ENCODE measurements at places on chromosomes 3 and 15.

DNA sequence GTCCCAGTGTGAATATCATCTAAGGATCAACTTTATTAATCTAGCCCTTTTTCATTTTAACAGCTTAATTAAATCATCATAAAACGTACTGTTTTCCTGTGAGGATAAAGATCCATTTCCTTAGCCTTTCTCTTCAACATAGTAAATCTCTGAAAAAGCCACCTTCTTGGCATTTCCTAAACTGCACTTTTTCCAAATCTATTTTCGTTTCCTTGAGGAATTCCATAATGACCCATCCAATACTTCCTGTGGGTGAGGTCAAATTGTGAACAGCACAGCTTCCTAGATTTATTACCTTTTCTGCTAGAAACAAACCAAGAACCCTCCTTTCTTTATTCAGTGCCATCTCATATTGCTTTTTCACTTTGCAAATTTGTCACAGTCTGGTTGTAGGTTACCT lies 129.4 kb upstream of the CNTN4 start:
- DNase-seq, result no peak

DNA sequence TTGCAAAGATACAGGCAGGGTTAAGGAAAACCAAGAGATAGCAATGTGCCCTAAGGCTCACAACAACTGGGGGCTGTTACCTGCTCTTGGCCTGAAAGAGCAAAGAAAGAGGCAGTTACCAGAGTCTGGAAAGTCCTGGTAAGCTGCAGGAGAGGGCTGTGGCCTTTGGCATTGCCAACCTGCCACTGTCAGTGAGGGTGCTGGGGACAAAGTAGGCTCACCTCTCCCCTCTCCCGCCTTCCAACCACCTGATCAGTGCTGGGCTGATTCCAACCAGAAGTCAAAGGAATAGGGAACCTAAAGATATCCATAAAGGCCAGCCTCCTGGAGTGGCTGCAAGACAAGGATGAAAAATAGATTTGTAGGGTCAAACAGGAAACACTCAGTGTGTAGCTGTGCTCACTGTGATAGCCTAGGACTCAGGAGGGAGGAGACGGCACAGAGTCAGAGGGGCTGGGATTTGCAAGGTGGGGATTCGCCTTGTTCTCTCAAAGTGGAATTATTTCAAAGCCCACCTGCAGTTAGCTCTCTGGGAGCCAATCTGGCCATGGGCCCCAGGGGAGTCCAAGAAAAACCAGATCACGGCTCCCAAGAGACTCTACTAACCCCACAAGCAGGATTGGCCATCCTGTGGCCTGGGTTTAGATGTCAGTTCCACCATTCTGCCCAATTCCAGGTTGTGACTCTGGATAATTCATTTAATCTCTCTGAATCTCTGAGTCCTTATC lies 204.0 kb upstream of the BCL6 start:
- no peak for DNase-seq

- no peak for DNase-seq
These were observed 891 bp downstream of the EXOG start for GRCh38 chr3:38497031-38497430.

GRCh38 chr3:138833899-138834595 lies 681 bp downstream of the PIK3CB start:
- no peak for DNase-seq

DNA sequence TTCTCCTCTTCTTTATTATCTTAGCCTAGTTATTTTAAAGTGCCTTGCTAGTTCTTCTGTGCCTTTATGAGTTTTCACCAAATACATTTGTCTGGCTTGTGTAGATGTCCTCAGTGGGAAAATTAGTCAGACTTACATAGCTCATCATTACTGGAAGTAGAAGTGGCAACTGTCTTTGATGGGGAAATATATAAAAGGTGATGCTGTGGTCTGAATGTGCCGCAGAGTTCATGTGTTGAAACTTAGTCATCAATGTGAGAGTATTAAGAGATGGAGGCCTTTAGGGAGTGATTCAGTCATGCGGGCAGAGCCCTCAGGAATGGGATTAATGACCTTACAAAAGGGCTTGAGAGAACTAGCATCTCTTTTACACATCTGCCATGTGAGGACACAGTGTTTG lies 6.4 kb upstream of the ERICH6 start:
- DNase-seq, result no peak

DNA sequence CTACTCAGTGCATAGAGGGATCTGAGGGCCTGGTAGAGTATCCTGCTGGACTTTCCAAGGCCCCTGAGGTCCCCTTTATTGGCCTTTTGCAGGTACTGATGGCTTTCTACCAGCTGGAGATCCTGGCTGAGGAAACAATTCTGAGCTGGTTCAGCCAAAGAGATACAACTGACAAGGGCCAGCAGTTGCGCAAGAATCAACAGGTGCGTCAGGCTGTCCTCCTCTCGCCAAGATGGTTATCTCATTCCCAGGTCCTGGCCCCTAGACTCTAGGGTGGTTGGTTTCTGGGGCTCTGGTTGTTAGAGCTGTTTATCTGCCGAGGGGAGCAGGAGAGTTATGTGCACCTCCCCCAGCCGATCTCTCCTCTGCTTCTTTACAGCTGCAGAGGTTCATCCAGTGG lies 9.3 kb downstream of the EIF2B5 start:
- DNase-seq, result no peak

- DNase-seq, result no peak
These were observed 1.1 kb downstream of the TP63 start for GRCh38 chr3:189632242-189632641.

- no peak for DNase-seq
These were observed 13.3 kb downstream of the TRIM71 start for GRCh38 chr3:32831062-32831461.

- DNase-seq, result no peak
These were observed 119.2 kb downstream of the GHSR start for GRCh38 chr3:172329070-172329469.

- no peak for DNase-seq
These were observed 17.4 kb downstream of the APPL1 start for GRCh38 chr3:57244946-57245345.

- no peak for DNase-seq
These were observed 8.4 kb downstream of the TBC1D21 start for GRCh38 chr15:73881579-73882320.

- DNase-seq, result no peak
These were observed 678 bp downstream of the DOCK3 start for GRCh38 chr3:50675179-50676030.

GRCh38 chr3:10285272-10286132 lies 7.2 kb downstream of the GHRL start:
- DNase-seq, result no peak

All from NCI-H1417 treated with DMSO at 0.1 percent for 48 hours (cell line).